ENCODE measurements at places on chromosomes 1 and 21.

GRCh38 chr1:55141295-55141893 is 73.8 kb downstream of the USP24 start:
- DNase-seq = no peak

GRCh38 chr1:84278905-84279304 is 22.6 kb upstream of the SAMD13 start:
- no peak for DNase-seq

- DNase-seq = peak; percentile 5
Measured at GRCh38 chr21:32994305-32994704, 31.4 kb upstream of the OLIG2 start.

- no peak for DNase-seq
Measured at GRCh38 chr1:47675721-47676120, 237.9 kb downstream of the FOXD2 start.

DNA sequence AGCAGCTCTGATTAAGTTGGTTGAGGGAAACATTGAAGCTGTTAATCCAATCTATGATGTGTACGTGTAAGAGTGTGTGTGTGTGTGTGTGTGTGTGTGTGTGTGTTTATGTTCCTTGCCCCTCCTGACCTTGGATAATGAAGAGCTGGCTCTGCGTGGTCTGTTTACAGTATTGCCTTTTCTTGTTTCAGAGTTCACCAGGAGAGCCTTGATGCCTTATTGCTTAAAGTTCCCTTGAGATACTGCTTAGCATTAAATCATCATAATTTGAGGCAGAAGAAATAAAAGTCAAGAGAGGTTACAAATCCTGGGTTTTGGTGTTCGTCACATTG is 36.4 kb downstream of the CAPN8 start:
- no peak for DNase-seq

- no peak for DNase-seq
Measured at GRCh38 chr1:18149027-18149641, 41.5 kb downstream of the IGSF21 start.

- DNase-seq = no peak
Measured at GRCh38 chr1:42979896-42980800, 21.5 kb upstream of the SLC2A1 start.

DNA sequence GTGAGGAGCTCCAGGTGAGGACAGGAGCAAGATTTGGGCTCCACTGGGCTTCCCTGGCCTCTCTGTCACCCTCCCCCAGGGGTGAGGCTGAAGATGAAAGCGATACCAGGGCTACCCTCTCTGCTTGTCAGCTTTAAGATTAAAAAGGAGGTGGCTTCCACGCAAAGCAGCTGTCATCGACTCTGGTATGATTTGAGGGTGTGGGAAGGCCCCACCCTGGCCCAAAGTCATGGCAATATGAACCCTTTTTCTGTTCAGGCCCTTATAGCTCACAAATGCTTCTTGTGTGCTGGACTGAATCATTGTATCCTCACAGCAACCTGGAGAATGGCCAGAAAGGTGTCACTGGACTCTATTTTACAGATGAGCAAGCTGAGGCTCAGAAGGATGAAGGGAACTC is 41.6 kb downstream of the NUAK2 start:
- peak; percentile 54 for DNase-seq

DNA sequence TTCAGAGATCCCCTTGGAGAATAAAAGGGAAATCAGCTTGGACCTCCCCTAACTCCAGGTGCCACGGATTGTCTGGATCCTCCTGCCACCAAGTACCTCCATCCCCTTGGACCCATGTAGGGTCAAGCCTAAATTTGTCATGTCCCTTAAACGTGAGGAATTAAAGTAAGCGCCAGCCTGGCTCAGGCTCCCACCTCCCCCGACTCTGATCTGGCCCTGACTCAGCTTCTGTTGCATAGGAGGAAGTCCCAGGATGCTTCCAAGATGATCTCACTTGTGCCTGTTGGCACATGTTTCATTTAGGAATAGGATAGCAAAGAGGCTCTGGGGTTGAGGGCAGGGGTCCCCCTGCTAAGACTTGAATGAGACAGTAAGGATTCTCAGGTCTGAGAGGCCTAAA is 231.9 kb upstream of the JUN start:
- no peak for DNase-seq

GRCh38 chr1:155455588-155456195 is 106.9 kb downstream of the ASH1L start:
- DNase-seq = no peak

DNA sequence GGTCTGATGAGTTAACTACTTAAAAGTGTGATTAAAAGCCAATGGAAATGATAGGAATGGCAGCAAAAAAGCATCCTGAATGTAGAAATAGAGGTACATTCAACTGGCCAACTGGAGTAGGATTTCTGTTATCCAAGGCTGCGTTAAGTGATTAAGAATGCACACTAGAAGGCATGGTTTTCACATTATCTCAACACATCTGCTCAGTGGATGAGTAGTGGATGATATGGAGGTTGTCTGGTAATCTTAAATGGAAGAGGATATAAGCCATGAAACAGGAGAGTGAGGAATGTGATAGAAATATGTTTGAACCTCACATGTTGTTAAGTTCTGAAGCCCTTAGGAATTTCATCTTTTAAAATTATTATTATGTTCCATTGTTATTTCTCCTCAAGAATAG is 839.9 kb downstream of the USP25 start:
- DNase-seq = no peak

DNA sequence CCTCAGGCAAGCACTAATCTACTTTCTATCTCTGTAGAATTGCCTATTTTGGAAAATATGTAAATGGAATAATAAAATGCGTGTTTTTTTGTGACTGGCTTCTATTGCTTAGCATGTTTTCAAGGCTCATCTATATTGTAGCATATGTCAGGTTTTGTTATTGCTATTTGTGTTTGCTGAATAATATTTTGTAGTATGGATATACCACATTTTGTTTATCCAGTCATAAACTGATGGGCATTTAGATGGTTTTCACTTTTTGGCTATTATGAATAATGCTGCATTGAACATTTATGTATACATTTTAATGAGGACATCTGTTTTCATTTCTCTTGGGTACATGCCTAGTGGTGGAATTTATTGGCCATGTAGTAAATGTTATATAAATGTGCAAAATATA is 183.3 kb upstream of the ZP4 start:
- DNase-seq = no peak

GRCh38 chr1:151841141-151841540 is 1.5 kb upstream of the C2CD4D start:
- no peak for DNase-seq

- DNase-seq = no peak
Measured at GRCh38 chr1:219938706-219939105, 10.3 kb upstream of the SLC30A10 start.

DNA sequence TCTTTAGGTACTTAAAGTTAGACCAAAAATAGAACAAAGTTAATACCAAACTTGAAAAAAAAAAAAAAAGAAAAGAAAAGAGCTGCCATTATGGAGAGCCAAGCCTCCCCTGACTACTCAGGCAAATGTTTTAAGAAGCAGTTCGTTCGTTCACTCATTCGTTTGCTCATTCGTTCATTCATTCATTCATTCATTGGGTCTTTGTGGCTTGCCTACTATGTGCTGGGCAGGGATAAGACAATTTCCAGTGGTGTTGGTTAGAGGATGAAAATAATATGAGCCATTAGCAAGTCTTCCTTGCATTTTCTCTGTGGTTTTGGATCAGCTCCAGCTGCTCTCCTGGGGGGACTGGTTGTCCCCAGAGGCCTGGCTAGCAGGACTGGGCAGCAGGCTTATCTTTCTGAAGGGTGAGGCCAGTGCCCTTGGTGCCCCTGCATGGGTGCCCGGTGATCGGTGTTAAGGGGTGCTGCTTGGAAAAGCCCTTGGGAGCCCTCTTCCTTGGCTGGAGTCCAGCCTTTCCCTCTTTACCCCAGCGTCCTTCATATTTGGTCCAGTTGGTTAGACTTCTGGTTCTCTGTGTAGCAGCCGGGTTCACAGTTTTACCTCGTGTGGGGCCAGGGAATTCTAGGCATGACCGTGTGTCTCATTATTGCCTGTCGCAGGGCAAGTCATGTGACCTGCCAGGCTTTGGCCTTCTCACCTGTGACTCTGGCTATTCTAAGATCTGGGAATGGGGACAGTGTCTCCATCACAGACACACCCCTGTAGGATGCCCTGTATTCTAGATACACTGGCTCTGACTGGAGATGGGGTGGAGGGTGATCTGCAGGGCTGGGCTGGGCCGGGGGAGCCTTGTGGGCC is 32.8 kb downstream of the LHX4 start:
- no peak for DNase-seq
